Breast epithelium (tissue), 4 donors: ENCODE measurements at places on chromosomes 6 and 20. TPM values are rescaled to one million over a fixed set of nuclear protein-coding genes. Genes with fewer than 3 reads are reported as not detected.
A peak's percentile ranks its signal among the peaks of the same experiment; 100 is the strongest.

The HCRTR2 gene
- not detected for total RNA-seq

DNA sequence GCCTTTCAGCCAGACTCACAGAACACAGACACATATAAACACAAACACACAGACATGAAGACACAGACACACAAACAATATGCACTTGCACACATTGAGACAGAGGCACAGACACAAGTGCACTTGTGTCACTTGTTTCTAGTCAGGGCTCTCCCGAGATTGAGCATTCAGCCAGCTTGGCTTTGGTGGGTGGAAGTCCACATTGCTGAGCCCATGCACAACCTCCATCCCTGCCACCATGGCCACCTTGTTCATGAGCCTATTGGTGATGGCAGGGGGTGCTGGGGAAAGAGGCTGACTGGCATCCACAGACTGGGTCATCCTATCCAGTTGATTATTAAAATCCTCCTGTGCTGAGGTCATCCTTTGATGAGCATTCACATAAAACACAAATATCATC lies 11.5 kb upstream of the CST7 start:
- DNase-seq, result no peak
- H3K4me1 ChIP-seq, result no peaks in the 10 kb centered on the region
- H3K27me3 ChIP-seq, result no peaks in the 10 kb centered on the region
- H3K36me3 ChIP-seq, result no peaks in the 10 kb centered on the region

The ZNF512B gene
- 5.8 TPM for total RNA-seq

The TULP1 gene
- not detected for total RNA-seq

The NT5E gene
- 10.1 TPM for total RNA-seq

The BPIFB4 gene
- not detected for total RNA-seq

GRCh38 chr20:62861726-62862336 lies at the start of gene TCFL5:
Gene TCFL5, minus strand, starts transcription at chr20:62861822. Its CDS starts 152 bp downstream, at chr20:62861670.
- H3K4me3 ChIP-seq, result peak within 1 kb of the TSS; percentile 40
- no peaks in the 10 kb centered on the region for H3K36me3 ChIP-seq
- no peaks in the 10 kb centered on the region for H3K27me3 ChIP-seq
- peak within 1 kb of the TSS; percentile 82 for H3K27ac ChIP-seq

GRCh38 chr6:99114769-99115406 lies 167.1 kb upstream of the FBXL4 start:
- no peak overlapping the region for H3K27ac ChIP-seq
- H3K4me3 ChIP-seq, result no peak overlapping the region
- peak; percentile 60 for DNase-seq

- no peak overlapping the region for H3K4me3 ChIP-seq
- H3K27me3 ChIP-seq, result no peaks in the 10 kb centered on the region
- H3K4me1 ChIP-seq, result no peaks in the 10 kb centered on the region
- no peak for DNase-seq
- H3K27ac ChIP-seq, result no peak overlapping the region
Observed at GRCh38 chr20:16816192-16816591, 68.0 kb downstream of the OTOR start.

DNA sequence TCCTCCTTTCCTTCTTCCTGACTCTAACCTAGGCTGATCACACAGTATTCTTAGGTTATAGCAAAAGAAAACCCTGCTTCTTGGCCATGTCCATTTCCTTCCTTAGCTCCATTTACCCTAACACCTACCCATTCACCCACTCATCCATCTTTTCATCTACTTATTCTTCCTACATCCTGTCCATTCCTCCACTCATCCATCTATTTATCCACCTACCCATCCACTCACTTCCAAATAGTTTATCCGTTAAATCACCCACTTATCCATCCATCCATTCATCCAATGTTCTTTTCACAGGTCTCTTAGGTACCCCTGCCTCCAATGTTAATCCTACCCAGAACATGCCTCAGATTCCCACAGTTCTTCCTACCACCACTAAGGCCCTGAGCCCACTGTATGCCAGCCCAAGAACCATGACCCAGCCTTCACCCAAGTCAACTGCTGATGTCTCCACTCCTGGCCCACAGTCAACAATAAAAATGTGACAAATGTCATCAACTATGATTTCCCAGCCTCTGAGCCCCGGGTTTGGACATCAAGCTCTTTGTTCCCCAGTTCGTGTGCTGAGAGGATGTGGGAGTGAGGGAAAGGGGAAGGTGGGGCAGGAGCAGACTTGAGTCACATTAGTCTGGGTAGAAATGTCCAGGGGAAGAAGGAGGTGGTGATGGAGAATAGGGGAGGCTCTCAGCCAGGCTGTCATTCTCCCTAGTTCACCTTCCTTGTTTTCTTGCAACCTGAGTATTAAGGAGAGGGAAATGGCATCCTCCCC lies 24.4 kb downstream of the TREML4 start:
- no peak for DNase-seq
- H3K4me3 ChIP-seq, result no peak overlapping the region
- no peaks in the 10 kb centered on the region for H3K4me1 ChIP-seq
- H3K27me3 ChIP-seq, result no peaks in the 10 kb centered on the region
- no peaks in the 10 kb centered on the region for H3K36me3 ChIP-seq

DNA sequence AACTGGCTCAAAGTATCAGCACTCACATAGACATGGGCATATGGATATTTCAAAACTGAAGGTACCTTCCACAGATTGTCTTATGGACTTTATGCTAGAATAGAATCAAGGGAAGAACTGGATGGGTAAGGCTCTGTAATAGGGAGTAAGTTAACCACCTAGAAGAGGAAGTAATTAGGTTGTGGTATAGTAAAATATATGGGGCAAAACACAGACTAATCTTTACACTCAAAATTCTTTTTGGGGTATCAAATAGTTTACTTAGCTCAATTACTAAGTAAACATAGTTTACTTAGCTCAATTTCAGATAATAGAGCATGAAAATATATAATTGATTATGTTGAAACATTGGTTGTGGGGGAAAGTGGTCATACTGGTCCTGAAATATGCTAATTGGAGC lies 94.2 kb upstream of the ATXN1 start:
- DNase-seq, result no peak
- H3K4me1 ChIP-seq, result no peaks in the 10 kb centered on the region
- H3K27ac ChIP-seq, result no peak overlapping the region
- H3K4me3 ChIP-seq, result no peak overlapping the region
- H3K27me3 ChIP-seq, result no peaks in the 10 kb centered on the region
- H3K36me3 ChIP-seq, result no peaks in the 10 kb centered on the region

DNA sequence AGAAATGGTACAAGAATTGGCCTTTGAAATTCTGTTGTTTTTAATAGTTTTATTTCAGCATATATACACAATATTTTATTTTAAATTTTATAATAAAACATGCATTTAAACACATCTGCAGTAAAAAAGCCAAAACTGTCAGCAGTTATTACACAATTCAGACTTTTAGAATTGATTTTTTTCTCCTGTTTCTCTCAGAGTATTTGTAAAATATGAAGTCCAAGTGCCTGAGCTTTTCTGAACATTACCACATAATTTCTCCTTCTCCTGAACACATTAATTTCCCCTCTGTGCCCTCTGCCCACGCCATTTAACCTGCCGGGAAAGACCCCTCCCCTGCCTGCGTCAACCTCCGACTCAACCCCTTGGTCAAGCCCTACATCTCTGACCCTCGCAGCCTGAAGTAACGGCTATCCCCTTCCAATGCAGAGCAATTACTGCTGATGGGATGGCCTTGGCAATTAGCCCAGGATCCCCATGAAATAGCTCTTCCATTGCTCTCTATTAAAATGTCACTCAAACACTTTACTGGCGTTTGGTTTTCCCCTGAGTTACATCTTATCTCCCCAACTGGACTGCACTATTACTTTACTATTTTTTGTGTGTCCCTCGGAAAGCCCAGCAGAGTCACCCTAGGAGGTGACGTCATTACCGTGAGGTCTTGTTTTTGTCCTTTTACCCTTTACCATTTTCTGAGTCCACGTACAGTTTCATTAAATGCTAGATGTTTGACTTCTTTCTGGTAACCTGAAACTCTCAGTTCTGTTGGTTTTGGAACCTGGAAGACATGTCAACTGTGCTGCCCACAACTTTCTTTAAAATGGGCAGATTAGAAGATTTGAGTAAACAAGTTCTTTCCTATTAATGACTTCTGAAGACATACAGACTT lies 146.7 kb upstream of the TAB2 start:
- no peaks in the 10 kb centered on the region for H3K4me1 ChIP-seq
- no peaks in the 10 kb centered on the region for H3K27me3 ChIP-seq
- H3K27ac ChIP-seq, result peak overlapping the region; percentile 82

The ARMH2 gene
- total RNA-seq, result not detected

GRCh38 chr20:59709636-59710035 lies 105.3 kb downstream of the PHACTR3 start:
- no peak overlapping the region for H3K27ac ChIP-seq
- no peak for DNase-seq
- no peaks in the 10 kb centered on the region for H3K36me3 ChIP-seq
- peaks cover 3% of the 10 kb centered on the region for H3K27me3 ChIP-seq

The DLK2 gene
- 3.6 TPM for total RNA-seq

DNA sequence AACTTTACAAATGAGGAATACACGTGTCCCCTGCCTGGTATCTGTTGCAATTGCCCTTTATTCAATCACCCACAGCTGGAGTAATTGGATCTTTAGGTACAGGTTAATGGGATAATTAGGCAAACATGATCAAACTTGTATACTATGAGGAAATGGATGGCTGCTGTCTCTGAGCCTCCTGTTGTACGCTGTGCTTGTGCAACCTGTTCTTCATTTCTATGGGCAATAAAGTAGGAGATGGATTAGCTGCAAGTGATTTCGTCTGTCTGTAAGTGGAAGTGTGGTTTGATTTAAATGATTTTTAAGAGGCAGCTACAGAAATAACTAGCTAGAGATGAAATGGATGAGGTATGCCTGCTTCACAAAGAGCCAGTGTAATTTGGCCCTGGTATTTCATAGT lies 474.1 kb downstream of the RNF144B start:
- no peaks in the 10 kb centered on the region for H3K4me1 ChIP-seq
- no peak for DNase-seq
- H3K27me3 ChIP-seq, result no peaks in the 10 kb centered on the region
- H3K4me3 ChIP-seq, result no peak overlapping the region

DNA sequence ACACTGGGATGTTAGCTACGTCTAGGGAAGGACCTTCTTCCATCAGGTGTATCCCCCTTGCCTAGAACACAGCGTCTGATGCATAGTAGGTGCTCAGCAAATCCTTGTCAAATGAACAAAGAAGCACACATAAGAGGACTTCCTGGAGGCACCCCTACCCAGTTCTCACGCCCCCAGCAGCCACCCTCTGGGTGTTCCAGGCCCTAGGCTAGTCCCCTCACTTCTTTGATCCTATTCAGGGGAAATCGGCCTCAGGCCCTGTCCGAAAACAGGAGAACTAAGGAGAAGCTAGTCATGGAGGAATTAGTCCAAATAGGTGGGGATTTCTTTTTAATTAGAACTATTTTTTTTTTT lies 84.7 kb upstream of the SIRPA start:
- no peak for DNase-seq
- peak overlapping the region; percentile 11 for H3K4me3 ChIP-seq
- peak overlapping the region; percentile 96 for H3K27ac ChIP-seq
- H3K27me3 ChIP-seq, result no peaks in the 10 kb centered on the region

GRCh38 chr6:54910431-54910884 lies 63.9 kb downstream of the FAM83B start:
- no peaks in the 10 kb centered on the region for H3K36me3 ChIP-seq
- no peaks in the 10 kb centered on the region for H3K27me3 ChIP-seq
- DNase-seq, result no peak
- no peak overlapping the region for H3K27ac ChIP-seq

The ADGRF5 gene
- 41.6 TPM for total RNA-seq

DNA sequence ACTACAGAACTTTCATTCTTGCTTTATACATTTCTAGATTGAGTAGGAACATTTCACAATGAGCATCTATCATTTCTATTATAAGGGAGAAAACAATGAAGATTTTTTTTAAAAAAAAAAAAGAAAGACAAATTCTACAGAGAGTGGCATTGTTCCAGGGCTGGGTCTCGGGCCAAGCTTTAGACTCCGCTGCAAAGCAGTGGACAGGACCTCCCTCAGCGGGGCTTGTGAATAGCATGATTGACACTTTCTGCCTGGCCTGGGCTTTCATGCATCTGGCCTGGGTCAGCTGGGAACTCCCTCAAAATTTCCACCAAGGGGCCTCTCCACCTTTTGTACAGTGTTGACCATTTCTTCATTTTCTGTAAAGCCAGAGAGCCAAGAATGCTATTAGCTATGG lies 55.8 kb upstream of the HIVEP2 start:
- H3K4me1 ChIP-seq, result no peaks in the 10 kb centered on the region
- H3K27me3 ChIP-seq, result no peaks in the 10 kb centered on the region
- no peaks in the 10 kb centered on the region for H3K36me3 ChIP-seq
- no peak overlapping the region for H3K4me3 ChIP-seq
- no peak for DNase-seq

The FGD2 gene
- total RNA-seq, result 18.6 TPM

DNA sequence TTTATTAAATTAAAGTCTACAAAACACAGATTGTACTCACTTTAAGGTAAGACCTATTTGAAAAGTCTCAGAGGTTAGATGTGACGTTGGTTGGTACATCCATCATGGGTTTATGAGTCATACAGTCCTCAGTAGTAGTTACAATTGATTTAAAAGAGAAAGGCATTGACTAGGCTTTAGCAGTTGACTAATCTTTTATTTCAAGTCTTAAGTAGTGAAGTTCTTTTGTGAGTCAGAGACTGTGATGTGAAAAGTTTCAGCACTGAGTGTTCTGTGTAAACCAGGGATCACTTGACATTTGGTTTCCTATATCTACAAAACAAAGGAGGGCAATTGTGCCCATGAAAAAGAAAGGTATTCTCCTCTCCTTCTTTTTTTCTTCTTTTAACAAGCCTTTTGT lies 221.3 kb downstream of the GRIK2 start:
- no peaks in the 10 kb centered on the region for H3K27me3 ChIP-seq
- no peak for DNase-seq
- H3K4me3 ChIP-seq, result no peak overlapping the region
- H3K4me1 ChIP-seq, result no peaks in the 10 kb centered on the region
- H3K36me3 ChIP-seq, result no peaks in the 10 kb centered on the region

DNA sequence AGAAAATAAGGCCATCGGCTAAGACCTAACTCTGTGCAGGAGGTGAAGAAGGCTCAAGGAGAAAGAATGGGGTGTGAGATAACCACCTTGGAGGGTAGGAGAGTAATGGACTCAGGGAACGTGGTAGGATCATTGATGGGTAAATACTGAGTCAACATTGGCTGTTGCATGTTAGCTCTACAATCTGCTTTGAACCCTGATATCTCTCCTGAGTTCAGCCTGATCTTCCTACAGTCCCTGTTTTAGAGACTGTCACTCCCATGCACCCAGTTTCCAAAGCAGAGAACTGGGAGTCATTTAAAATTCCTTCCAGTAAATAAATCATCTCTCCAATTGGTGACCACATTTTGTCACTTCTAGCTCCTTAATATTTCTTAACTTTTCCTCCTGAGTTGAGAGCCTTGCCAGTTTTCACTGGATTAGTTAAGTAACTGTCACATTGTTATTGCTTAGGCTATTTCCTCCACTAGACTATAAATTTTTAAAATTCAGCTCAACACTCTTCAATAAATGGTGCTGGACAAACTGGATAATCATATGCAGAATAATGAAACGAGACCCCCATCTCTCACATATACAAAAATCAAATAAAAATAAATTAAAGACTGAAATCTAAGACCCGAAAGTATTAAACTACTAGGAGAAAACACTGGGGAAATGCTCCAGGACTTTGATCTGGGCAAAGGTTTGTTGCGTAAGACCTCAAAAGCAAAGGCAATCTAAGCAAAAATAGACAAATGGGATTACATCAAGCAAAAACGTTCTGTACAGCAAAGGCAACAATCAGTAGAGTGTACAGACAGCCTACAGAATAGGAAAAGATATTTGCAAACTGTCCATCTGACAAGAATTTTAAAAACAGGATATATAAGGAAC lies 138.9 kb upstream of the TMEM170B start:
- no peaks in the 10 kb centered on the region for H3K27me3 ChIP-seq
- H3K4me1 ChIP-seq, result no peaks in the 10 kb centered on the region
- no peak for DNase-seq
- no peak overlapping the region for H3K27ac ChIP-seq
- no peaks in the 10 kb centered on the region for H3K36me3 ChIP-seq
- H3K4me3 ChIP-seq, result no peak overlapping the region
